ENCODE measurements at places on chromosomes 7 and 10.

GRCh38 chr10:60139798-60140566 is 233.6 kb upstream of the CCDC6 start:
- peak; percentile 40 for DNase-seq

DNA sequence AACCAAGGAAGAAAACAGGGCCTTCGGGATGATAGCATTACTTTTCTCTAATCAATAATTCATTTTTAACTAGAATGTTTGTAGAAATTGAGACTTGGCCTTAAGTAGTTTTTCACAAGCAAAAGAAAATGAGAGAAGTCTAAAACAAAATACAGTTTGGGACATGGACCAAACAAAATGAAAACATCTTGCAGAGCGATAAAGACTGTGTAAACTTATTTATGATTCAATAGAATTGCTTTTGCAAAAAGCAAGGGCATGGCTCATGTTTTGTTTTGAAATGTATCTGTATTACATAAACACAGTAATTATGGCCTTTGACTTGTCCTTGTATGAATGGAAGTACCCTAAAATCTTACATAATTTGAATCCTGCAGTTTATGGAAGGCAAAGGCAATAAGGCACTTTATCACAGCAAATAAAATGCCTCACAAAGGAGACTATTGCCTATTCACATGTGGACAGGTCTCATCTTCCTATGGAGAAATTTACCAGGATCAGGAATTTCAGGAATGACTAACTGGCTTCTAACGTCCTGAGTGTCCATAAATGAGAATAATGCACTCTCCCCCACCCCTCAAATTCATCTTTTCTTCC is 295.2 kb downstream of the PTEN start:
- DNase-seq = no peak

DNA sequence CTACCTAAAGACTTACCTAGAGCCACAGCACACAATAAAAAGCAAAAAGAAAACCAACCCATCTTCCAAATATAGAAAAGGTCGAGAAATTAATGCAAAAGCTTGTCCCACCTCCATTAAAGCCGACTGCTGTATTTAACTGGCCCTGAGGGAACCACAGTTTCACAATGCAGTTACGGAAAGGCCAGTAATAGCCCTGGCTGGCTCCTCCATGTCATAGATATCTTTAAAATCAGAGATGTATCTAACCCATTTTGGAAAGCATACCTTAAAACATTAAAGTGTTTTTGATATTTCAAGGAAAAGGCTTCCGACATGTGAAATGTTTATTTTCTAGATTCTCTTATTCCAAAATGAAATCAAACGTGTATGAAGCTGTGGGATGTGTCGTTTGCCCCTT is 23.0 kb downstream of the HDAC9 start:
- no peak for DNase-seq

DNA sequence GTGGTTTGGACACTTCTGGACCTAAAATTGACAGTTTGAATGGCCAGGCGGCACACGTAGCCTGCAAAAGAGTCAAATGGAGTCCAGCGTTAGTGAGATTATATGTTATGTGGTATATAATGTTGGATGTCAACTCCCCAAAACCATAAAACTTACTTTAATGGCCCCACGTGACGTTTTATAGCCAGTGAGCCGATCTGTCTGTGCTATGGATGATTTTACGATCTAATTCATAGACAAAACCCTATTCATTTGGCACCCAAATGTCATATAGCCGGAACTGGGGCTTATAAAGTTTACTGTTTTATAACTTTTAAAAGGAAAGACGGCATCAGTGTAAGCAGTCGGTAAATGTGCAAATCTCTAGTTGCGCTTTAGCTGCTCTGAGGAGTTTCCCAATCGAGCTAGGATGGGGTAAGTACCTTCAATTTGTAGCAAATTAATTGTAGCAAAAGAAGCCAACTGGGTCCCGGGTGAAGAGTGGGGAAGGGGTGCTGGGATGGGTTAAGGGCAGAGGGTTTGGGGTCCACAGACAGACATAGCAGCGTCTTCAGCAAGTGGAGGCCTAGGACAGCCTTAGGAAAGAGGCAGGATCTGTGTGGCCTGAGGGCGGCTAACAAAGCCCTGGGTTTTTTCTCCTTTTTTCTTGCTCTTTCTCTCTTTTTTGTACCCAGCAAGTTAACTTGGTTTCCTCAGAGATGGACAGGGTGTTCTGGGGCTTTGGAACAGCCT is 3.2 kb downstream of the HOXA5 start:
- peak; percentile 83 for DNase-seq

- no peak for DNase-seq
Measured at GRCh38 chr7:6640246-6640721, 3.2 kb downstream of the ZNF316 start.

DNA sequence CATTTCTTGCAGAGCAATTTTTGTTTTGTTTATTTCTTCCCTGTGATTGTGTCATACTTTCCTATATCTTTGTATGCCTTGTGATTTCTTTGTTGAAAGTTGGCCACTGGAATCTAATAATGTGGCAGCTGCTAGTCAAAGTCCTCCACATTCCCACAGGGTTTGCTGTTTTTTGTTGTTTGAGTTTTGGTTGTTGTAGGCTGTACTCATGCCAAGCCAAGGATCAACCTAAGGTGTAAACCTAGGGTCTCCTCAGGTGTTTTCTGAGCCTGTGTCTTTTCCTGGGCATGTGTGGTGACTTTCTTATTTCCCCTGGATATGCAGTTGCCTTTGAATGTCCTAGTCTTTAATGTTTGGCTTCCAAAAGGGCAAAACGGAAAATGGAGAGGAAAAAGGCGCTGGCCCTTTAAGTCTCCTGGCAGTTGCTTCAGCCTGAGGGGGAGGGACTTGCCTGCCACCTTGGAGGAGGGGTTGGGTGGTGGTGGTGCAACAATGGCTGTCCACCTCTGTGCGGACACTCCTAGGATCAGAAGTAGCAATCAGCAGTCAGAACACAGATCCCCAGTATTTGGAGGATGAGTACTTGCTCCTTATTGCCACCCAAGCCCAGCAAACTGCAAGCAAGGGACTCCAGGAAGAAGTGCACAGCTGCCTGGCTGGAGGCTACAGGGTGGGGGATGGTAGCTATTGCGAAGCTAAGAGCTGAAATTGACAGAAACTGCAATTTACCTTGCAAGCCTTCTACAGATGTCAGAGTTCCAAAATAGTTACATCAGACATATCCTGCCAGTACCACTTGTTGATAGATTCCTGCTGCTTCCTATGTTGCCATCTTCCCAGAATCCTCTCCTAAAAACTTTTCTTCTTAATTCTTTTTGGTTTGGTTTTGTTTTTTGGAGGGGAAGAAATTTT is 5.6 kb upstream of the ZNF518A start:
- DNase-seq = peak; percentile 29

DNA sequence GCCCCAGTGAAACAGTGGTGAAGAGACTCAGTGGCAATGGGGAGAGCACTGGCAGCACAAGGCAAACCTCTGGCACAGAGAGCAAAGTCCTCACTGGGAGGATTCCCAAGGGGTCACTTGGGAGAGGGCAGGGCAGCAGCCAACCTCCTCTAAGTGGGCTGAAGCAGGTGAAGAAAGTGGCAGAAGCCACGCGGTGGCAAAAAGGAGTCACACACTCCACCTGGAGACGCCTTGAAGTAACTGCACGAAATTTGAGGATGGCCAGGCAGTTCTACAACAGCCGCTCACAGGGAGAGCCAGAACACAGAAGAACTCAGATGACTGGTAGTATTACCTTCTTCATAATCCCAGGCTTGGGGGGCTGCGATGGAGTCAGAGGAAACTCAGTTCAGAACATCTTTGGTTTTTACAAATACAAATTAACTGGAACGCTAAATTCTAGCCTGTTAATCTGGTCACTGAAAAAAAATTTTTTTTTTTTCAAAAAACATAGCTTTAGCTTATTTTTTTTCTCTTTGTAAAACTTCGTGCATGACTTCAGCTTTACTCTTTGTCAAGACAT is 574 bp upstream of the IL6 start:
- no peak for DNase-seq

DNA sequence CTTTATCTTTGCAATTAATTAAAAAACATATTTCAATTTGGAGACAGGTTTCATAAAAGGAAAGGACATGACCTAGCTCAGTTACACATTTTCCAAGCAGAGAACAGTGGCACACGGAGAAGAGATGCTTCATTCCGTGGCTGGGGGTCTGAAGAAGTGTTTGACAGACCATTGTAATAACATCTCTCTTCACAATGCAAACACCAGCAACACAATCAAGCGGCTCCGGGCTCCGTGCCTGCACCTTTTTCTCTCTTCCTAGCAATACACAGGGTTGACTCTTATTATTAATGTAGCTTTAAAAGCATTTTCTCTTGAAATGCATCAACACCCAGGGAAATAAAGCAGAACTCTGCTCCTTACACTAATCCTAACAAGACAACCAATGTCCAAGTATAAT is 261.0 kb upstream of the AOAH start:
- no peak for DNase-seq

DNA sequence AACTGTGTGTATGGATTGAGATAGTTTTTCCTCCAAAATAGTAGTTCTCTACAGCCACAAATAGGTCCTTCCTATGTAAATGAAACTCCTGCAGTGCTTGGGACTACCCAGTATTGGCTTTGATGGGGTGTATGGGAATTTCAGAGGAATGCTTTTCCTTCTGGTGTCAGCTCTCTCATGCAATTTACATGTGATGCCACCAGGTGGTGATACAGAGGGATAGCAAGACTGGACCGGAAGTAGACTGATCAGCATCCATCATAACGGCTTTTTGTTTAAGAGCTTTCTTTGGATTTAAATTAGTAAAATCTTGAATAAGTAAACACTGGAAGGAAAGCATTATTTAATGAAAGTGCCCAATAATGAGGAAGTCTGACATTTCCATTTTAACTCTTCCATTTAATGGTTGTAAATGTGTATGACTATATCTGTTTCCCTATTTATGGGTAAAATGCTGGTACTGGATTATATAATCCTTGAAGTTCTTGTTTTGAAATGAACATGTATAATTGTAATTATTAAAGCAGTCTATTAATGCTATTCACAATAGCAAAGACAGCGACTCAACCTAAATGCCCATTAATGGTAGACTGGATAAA is 22.7 kb downstream of the DYNC1I1 start:
- DNase-seq = no peak

GRCh38 chr10:95287281-95287680 is 3.5 kb downstream of the PDLIM1 start:
- DNase-seq = no peak

DNA sequence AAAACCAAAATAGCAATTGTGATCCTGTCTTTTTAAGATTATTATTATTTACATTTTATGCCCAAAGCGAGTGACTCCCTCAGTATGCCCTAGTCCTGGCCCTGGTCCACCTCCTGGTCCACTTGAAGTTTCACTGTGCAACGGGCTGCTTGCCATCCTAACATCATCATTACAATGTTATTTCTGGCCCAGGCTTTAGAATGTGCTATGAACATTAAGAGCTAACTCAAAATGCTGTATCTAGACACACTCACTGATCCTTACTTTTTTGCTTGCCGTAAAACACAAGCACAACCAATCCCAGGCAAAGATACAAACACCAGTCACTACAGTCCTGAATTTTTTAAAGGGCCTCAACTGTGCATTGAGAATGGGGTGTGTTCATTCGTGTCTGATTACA is 38.4 kb downstream of the RHOBTB1 start:
- DNase-seq = no peak

GRCh38 chr7:38748056-38748610 is 117.0 kb upstream of the AMPH start:
- peak; percentile 11 for DNase-seq

DNA sequence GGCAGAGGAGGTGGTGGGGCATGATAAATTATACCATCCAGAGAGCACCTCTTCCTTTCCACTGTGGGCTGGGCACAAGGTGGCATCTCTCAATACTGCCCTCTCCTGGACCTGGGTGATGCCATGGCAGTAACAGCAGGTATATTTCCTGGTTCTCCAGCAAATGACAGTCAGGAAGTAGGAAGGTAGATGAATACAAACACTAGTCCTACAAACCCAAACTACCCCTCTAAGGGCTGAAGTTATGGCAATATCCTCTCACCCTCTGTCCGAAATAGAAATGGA is 1004.9 kb downstream of the KCNMA1 start:
- DNase-seq = no peak

DNA sequence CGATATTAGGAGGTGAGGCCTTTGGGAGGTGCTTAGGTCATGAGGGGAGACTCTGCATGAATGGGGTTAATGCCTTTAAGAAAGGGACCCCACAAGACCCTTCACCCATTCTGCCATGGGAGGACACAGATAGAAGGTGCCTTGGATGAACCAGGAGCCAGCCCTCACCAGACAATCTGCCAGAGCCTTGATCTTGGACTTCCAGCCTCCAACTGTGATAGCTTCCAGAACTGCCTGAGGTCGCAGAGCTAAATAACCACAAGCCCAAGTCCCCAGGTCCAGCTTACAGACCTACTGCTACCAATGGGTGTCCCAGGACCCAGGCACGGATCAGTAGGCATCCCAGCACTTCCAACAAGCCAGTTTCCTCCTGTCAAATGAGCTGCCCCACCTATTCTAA is 37.5 kb downstream of the TNS3 start:
- DNase-seq = no peak
